Activated T-cell treated with anti-CD3 and anti-CD28 coated beads for 1 hour (primary cell): ENCODE measurements at places on chromosomes 5 and 9.

DNA sequence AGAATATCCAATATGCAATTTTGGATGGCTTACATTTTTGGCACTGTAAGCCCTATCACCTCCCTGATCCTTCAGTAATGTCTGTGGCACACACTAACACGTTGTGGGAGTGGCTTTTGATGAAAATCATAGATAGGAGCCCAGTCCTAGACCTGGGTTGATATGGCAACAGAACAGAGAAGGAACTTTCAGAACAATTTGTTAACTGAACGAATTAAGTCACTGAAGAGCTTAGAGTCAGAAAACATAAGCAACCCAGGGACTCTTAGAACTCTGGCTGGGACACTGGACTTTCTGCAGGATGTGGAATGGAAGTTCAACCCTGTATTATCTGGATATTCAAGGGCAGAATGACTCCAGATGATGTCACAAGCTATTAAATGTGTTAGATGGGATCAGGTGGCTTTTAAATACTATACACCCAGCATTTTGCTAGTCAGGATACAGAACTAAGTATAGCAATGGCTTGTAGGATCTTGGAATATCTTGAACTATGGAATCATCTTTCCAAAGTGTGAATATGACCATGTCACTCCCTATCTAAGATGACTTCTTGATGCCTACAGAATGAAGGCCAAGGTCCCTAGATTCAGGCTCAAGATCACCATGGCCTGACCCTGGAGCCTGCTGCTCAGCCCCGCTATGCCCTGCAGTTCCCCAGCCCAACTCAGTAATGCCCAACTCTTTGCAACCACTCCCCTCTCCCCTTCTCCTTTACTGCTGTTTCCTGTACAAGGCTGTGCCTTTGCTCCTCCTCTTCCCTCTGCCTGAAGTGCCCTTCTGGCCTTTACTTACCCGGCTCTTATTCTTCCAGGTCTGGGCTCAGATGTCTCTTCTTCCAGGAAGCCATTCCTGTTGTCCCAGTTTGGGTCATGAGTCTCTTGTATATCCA lies 42.8 kb downstream of the VLDLR start:
- no peak for DNase-seq

DNA sequence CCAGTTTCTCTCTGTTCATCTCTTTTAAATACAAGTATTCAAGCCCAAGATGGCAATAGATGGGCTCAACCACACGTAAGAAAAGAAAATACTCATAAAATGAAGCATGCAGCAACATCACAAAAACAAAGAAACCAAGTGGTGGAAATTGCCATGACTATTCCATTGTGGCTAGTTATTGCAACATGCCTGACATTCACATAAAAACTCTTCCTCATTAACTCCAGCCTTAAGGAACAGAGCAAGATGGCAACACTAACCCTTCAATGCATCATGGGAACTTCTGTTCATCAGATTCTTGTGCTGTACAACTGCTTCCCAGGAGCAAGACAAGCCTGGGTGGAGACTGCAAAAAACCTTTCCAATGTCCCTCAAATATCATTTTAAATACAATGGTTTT lies 1.4 kb upstream of the GLIS3 start:
- DNase-seq = no peak

- DNase-seq = no peak
Observed at GRCh38 chr9:130463763-130464745, 19.3 kb downstream of the ASS1 start.

- no peak for DNase-seq
Observed at GRCh38 chr9:16385590-16385989, 484.9 kb downstream of the BNC2 start.

- no peak for DNase-seq
Observed at GRCh38 chr9:38240051-38240450, 152.5 kb upstream of the ALDH1B1 start.

DNA sequence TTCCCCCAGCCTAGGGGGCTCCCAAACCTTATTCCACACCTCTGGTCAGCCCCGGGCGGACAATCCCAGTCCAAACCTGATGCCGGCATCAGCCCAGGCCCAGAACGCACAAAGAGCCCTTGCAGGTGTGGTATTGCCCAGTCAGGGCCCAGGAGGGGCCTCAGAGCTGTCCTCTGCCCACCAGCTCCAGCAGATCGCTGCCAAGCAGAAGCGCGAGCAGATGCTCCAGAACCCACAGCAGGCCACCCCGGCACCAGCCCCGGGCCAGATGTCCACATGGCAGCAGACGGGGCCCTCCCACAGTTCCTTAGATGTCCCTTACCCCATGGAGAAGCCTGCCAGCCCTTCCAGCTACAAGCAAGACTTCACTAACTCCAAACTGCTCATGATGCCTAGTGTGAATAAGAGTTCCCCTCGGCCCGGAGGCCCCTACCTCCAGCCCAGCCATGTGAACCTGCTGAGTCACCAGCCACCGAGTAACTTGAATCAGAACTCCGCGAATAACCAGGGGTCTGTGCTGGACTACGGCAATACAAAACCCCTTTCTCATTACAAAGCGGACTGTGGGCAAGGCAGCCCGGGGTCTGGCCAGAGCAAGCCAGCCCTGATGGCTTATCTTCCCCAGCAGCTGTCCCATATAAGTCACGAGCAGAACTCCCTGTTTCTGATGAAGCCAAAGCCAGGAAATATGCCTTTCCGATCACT lies 27.6 kb upstream of the LTC4S start:
- no peak for DNase-seq

- no peak for DNase-seq
Observed at GRCh38 chr9:126604059-126605055, 9.4 kb upstream of the LMX1B start.

GRCh38 chr5:79834754-79835714 lies 145.4 kb downstream of the CMYA5 start:
- no peak for DNase-seq

DNA sequence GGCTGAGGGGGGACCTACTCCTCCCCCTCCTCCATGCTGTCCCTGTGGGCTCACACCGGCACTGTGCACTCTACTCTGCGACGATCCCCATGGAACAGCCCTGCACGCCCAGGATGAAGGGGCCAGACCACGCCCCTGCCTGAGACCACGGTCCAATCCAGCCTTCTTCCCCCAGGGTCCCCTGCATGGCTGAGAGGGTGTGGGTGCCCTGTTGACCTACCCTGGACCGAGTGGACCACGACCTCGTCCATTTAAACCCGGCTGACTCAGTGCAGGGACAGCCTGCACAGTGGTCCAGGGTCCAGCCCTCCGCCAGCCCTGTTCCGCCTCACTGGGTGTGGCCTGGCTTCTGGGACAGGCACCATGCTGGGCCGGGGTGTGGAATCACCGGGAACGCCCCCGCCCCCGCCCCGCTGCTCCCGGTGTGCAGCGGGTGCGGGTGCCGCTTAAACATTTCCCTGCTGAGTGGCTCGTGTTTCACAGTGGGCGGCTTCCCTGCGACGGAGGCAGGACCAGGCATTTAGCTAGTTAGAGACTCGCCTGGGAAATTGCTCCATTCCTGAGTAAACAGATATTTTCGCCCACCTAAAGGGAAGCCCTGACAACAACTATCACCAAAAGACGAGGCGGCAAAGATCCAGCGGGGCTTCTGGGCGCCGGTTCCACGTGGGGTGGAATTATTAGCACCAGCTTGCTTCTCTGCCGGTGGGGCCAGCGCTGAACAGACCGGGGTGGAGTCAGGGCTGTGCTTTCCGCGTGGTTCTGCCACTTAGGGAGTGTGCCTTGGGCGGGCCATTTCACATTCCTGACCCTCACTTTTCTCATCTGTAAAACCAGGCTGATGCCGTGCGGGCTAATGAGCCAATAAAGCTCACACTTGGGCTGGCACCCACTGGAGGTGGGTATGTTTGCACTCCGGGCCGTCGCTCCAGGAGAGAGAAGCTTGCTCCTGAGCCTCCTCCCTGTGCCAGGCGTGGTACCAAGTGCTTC lies 22.6 kb downstream of the DBH start:
- no peak for DNase-seq

DNA sequence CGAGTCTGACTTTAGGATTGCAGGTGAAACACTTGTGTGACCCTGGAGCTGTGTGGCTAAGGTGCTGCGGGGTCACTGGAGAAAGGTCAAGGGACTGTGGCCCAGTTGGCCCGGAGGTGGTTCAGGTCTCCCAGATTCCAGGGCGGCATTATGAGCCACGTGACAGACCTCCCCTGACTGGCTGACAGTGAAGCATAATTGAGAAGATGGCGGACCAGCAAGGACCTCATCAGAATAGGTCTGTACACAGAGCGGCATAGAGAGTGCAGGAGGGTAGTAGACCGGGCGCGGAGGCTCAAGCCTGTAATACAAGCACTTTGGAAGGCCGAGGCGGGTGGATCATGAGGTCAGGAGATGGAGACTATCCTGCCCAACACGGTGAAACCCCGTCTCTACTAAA lies 815 bp upstream of the ODF2 start:
- no peak for DNase-seq

- no peak for DNase-seq
Observed at GRCh38 chr5:57280853-57281252, 107.0 kb downstream of the GPBP1 start.

- no peak for DNase-seq
Observed at GRCh38 chr9:13721481-13722235, 442.2 kb upstream of the MPDZ start.

DNA sequence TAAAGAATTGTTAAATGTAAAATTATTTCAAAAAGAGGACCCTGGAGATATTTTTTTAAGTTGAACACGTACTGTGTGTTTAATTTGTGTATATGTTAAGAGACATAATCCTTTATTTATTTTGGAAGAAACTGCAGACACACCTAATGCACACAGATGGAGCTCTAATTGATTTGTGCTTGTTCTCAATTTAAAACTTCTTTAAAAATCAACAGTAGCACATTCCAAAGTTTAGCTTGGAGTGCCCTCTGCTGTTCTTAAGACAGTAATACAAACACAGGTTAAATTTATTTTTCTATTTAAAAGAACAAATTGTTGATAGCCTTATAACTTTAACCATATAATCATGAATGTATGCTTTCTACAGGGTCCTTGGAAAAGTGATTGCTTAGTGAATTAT lies 277.6 kb upstream of the ADAMTS16 start:
- DNase-seq = no peak

DNA sequence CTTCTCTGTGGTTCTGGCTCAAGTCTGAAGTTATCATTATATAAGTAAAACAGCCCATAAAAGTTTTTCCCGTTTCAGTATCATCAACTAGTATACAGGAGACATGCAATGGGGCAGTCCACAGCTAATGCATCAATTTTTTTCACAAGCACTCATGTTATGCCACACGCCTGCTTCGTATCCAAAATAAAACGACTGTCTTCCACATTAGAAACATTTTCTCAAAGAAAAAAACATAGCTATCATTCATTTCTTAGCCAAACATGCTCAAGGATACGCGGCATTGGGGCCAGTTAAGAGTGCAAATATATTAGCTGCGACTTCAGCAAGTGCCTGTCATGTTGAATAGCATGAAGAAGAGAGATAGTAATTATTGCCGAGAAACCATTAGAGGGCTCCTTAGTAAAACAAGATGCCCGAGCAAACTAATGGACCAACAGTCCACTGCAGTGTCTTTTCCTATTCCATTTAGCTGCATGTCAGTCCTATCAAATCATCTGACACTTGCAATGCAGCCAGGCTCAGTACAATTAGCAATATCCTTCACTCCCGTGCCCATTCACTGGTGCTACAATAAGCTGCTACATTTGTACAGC lies 68.5 kb downstream of the BNC2 start:
- DNase-seq = no peak

GRCh38 chr9:95516734-95517558 lies at the start of gene PTCH1:
Gene PTCH1, minus strand, starts transcription at chr9:95516971.
- peak; percentile 26 for DNase-seq

GRCh38 chr5:110785356-110785755 lies 46.5 kb downstream of the SLC25A46 start:
- DNase-seq = no peak

DNA sequence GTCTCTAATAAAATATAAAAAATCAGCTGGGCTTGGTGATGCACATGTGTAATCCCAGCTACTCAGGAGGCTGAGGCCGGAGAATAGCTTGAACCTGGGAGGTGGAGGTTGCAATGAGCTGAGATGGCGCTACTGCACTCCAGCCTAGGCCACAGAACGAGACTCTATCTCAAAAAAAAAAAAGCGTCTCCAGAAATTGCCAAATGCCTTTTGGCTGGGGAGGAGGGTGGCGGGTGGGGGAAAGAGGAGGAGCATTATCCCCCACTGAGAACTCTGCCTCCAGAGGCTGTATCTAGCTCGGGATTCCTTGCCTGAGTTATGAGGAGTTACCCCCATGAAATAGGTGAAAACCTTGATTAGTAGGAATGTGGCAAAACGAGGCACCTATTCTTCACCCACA lies 4.8 kb downstream of the ROPN1L start:
- no peak for DNase-seq

DNA sequence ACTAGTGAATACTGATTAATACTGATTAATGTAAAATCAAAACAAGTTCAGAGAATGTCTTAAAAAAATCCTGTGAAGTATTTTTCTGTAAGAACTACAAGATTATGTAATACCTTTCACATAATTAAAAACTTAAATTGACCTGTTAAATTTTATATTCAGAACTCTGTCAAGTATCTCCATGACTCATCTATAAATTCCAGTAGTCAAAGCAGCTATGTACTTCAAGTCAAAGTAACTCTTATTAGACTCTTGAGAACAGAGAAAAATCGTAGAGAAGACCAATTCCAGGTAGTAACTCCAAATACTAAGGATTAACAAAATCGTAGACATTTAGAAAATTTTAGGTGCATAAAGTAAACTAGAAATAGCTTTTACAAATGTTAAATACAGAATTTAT lies 77.1 kb downstream of the HOMER1 start:
- DNase-seq = no peak

- no peak for DNase-seq
Observed at GRCh38 chr5:169095410-169095960, 205.5 kb downstream of the SLIT3 start.

GRCh38 chr9:35029241-35029640 lies 39.7 kb downstream of the DNAJB5 start:
- no peak for DNase-seq

DNA sequence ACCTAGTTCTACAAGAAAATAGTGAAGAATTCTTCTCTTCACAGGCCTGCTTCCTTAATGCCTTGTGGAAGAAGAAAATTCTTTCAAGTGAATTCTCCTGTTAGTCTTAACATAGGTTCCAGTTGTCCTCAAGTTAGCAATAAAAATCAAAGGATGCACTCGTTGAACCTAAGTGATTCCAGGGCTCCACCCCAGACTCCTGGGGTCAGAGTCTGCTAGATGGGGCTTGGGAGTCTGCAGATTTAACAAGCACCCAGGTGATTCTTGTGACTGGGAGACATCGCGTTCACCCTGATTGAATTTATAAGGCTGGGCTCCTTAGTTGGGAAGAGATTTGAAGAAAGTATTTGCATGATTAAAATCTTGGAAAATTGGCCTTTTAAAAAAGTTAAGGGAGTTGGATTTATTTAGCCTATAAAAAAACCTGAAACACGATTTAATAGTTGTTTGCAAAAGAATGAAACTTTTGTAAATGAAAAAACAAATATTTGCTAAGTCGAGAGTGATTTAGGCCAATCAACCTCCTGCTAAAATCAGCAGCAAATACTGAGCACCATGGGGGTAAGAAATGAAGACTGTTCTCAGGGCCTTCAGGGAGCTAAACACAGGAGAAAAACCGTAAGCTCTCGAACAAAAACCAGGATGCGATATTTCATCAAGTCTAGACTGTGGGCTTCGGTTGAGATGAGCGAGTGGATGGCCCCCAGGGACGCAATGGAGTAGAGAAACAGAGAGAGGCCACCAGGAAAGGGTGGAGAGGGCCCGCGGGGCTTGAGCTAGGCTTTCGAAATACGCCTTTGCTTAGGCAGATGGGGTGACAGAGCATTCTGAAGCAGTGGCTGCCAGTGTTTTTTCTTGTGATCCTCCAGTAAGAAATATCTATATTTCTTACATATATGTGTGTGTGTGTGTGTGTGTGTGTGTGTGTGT lies 86.9 kb upstream of the TTC23L start:
- DNase-seq = no peak
